Renal cortical epithelial cell (primary cell): ENCODE measurements at places on chromosomes 12 and 14. TPM values are rescaled to one million over a fixed set of nuclear protein-coding genes. Genes with fewer than 3 reads are reported as not detected.

GRCh38 chr12:2198005-2198501, 145.3 kb downstream of the CACNA1C start:
- DNase-seq: peak; percentile 84

DNA sequence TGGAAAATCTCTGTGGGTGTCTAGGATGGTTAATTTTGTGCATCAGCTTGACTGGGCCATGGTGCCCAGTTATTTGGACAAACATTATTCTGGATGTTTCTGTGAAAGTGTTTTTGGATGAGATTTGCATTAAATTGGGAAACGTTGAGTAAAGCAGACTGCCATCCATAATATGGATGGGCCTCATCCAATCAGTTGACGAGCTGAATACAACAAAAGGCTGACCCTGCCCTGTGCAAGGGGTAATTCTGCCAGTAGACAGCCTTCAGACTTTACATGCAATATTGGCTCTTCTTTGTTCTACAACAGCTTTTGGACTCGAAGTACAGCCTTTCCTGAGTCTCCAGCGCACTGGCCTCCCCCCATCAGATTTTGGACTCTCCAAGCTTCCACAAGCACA, 1.5 kb upstream of the CDKN3 start:
- DNase-seq: no peak

The CPNE6 gene
- total RNA-seq: not detected in 2 replicates

DNA sequence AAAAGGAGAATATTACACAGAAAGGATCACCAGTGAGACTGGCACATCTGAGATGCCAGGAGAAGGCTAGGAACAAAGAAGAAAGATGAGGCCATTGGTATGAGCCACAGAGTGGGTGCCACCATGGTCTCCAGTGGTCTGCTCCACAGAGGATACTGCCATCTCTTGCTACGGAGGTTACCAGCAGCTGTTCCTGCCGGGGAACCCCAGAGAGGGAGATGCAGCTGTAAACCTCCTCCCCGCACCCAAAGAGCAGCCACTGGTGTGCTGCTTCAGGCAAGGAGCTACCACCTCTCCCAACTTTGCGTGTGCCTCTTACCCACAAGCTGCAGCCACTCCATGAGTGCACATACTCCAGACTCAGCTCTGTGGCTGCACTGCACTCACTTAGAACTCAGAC, 201.5 kb upstream of the RTL1 start:
- DNase-seq: no peak

DNA sequence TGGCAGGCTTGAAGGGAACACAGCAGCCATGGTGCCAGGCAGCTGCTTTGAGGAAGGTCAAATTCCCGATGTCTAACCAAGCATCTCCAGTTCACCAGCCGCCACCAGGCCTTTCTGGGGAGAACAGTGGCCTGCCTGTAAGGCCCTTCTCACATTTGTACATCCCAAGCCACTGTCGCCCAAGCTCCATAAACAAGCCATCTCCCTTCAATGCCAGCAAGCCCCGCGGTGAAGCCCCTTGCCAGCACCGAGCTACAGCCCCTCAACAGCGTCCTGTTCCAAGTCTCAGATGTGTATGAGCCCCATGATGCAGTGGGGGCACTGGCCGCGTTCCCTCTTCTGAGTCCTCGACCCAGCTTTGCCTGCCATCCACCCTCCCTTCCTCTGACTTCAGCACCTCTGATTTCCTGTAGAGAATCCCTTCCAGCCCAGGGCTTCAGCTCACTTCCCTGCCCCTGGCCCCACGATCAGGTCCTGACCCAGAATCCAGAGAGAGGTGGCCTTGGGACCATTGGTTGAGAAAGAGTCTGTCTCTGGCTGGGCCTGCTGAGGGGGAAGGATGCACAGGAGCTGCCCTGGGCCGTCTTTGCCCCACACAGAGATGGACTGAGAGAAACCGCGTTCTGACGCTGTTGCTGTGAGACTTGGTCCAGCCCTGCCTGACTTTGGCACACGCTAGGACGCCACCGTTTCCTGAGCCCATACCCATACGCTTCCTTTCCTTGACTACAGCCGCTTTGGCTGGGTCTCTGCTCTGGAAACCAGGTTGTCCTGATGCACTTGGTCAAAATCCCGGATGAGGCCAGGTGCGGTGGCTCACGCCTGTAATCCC, 1.9 kb upstream of the MMP17 start:
- no peak for DNase-seq

The IGF1 gene
- 0.35 TPM in 1 of 2 replicates, not detected in the other for total RNA-seq

- DNase-seq: peak; percentile 66
These were observed 216.0 kb upstream of the EEA1 start for GRCh38 chr12:93145086-93145485.

DNA sequence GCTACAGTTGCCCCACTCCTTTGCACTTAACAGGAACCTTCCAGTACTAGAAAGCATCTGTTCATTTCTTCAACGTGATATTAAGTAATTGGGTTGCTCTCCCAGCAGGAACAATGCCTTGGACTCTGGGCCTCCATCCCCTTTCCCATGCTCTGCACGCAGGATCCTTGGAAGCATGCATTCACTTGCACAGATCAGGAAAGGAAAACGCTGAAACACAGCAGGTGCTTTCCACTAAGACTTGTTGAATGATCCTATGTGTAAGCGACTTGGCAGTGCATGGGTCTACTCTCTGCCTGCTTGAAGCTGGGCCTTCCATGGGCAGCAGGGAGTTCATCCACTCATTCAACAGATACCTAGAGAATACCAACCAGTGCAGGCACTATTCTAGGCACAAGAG, 2.3 kb downstream of the LTBP2 start:
- DNase-seq: no peak

GRCh38 chr12:84198294-84198946, 714.2 kb downstream of the SLC6A15 start:
- no peak for DNase-seq

DNA sequence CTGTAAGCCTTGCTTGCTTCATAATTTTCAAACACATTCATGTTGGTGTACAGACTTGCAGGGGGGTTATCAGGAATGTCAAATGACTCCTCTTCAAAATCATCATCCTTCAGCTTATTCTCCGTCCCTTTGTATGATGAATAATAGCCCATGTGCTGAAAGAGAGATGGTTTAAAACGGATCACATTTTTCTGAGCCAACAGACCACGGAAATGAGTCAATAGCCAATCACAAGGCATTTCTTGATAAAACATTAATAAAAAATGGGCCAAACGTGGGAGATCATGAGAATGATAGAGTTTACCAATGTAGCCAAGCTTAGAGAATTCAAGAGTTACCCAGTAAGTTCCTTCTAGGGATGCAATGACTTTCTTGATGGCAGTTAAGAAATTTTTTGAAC, 105.5 kb downstream of the NTS start:
- DNase-seq: peak; percentile 54

DNA sequence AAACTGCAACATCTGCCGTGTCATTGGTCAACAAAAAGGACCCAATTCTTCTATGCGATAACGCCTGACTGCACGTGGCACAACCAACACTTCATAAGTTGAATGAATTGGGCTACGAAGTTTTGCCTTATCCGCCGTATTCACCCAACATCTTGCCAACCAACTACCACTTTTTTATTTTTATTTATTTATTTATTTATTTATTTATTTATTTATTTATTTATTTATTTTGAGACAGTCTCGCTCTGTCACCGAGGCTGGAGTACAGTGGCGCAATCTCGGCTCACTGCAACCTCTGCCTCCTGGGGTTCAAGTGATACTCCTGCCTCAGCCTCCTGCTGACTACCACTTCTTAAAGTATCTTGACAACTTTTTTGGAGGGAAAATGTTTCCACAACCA, 127.4 kb downstream of the RASSF9 start:
- DNase-seq: no peak
